Activated T-helper 1 cell treated with Interleukin-2 at 50 U/mL for 16 hours (primary cell): ENCODE measurements at places on chromosomes 3 and 15.

- no peak for DNase-seq
Observed at GRCh38 chr15:38201714-38202113, 50.9 kb upstream of the SPRED1 start.

GRCh38 chr15:87866961-87867360, 389.6 kb downstream of the NTRK3 start:
- no peak for DNase-seq

GRCh38 chr3:138653567-138653966, 45.0 kb downstream of the FAIM start:
- DNase-seq, result no peak

DNA sequence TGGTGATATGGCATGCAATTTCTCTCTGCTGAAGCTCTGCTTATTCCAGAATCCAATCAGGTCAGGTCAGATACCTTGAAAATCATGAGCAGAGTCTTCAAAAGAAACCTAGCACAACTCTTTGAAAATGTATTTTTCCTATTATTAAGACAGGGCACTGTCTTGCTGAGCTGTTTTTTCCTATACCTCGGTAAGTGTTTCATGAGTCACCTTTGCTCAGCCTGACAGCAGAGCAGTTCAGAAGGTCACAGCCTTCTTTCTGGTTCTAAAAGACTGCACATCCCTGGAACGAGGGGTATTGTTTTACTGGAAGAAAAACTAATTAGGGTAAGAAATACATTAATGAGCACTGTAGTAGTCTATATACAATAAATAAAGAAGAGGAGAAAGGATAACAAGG, 422.0 kb downstream of the SOX2 start:
- DNase-seq, result no peak

DNA sequence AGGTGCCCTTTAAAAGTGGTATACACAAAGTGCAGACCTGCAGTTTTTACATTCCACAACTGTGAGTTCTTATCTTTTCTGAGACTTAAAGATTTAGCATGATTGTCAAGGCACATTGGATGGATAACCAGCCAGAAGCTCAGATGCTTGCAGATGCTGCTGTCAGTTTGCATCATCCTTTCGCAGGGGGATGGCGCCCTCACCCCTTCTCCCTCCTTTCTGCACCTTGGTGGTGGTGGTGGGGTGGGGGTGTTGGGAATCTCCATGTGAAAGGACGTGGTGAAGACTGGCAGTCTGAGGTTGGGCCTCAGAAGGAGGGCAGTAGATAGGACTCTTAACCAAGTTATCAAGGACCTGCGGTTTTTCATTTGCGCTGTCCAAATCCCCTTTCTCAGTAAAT, 309.6 kb upstream of the SEMA6D start:
- no peak for DNase-seq

DNA sequence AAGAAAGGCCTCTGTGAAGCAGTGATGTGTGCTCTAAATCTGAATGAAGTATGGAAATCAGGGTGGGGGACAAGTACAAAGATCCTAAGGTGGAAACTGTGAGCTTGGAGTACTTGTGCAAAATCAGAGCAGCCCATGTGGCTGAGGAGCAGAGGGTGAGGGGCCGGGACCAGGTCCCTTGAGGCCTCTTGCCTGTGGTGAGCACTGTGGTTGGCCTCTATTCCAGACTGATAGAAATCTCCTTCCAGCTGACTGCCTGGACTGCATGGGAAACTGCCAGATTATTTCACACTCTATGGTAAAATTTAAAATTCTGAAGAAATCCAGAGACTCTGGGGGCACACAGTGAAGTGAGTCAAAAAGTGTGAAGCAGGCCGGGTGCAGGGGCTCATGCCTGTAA, 81.4 kb downstream of the TM4SF4 start:
- no peak for DNase-seq

DNA sequence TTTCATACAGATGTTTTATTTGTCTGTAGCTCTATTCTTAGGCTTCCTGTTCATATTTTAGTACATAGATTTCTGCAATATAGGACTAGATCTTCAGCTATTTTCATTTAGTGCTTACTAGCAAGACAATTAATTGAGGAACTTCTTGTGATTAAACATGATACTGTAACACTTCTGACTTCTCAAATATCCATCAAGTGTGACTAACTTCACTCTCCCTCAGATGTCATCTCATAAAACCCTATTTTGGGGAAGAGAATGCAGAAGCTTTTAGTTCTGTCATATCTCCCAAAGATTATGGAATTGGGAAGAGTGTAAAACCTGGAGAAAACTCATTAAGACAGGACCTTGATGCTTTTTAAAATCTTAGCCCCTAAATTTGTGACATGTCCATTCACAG, 28.6 kb upstream of the GOLIM4 start:
- DNase-seq, result no peak

GRCh38 chr3:70042641-70043040, 43.1 kb downstream of the SAMMSON start:
- DNase-seq, result no peak

- DNase-seq, result no peak
Observed at GRCh38 chr3:12663401-12663935, 449 bp downstream of the RAF1 start.

DNA sequence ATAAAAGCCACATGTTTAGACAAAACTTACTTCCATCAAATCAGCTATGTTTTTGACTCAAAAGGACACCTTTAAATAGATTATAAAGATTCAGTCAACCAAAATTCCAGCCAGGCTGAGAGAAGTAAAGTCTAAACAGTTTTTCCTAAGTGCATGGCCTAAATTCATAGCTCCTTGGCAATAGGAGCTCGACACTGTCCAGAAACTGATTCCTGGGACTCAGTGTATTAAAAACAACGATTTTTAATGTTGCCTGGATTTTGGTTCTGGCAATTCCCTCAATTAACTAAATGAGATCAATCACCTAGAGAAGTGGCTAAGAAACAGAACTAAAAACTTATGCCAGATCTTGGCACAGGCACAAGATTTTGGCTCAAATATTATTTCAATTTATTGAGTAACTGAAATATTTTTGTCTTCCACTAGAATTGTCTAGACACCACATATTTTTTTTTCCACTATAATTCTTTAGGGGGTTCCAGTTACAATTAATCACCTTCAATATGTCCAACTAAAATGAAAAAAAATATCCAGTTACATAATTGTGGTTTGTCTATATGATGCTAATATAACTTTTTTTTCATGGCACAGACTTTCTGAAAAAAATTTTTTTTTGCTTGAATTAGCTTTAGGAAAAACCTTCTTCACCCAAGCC, 135.9 kb downstream of the TFDP2 start:
- no peak for DNase-seq

DNA sequence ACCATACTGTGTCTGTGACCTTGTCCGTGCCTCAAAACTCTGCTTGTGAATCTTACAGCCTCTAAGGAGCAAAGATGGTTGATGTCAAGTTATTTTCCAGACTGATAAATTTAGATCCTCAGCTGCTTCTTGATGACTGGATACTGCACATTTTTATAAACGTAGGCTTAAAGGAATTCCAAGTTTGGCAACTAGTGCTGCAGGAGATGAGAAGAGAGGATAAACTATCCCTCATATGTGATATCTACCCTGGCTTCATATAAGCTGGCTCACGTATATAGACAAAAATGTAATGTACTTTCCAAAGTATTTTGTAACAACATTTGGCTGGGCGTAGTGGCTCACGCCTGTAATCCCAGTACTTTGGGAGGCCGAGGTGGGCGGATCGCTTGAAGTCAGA, 89.6 kb downstream of the GMPS start:
- DNase-seq, result no peak

DNA sequence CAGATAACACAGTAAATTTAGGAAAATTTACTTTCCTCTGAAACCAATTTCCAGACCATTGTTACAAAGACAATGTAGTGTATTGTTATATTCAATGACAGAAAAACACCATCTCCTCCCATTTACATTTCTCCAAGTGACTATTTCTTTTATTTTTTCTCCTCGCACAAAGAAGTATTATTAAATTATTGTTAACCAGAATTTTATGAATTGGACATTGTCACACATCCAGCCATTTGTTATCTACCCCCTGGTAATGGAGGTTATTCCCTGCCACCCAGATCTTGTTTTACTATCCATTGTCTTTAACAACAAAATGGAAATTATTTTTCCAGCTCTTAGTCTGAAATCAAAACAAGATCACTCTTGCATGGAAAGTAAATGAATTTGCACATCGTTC, 511.3 kb downstream of the FGF12 start:
- DNase-seq, result no peak

DNA sequence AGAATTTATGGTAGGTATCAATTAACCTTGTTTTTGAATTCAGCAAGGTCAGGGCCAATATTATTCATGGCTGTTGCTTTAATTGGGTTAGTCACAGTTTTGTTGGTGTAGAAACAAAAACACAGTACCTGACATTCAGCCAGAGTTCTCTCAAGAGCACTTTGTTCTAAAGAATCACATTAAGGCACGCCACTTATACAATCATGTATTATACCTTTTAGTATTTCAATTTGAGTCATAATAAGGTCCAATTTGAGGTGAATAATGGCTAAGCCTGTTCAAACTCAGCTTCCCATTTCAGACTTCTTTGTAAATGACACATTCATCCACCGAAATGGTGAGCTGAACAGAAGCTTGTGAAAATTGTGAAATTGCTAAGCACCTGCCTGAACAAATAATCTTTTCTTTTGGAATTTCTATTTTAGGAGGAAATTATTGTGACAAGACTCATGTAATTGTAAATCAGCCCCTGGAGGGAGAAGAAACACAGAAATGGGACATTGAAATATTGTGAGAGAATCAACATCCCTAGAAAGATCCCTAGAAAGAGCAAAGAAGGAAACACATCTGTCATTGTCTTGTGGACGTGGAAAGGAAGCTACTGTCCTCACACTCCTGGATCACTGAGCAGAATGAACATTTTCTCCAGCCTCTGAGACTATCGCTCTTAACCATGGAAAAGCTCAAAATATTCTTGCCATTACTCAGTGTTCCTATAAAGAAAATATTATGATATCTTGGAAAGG, 29.3 kb downstream of the RIOX2 start:
- no peak for DNase-seq

- DNase-seq, result no peak
Observed at GRCh38 chr15:52378746-52379394, 83.3 kb upstream of the MYO5C start.

DNA sequence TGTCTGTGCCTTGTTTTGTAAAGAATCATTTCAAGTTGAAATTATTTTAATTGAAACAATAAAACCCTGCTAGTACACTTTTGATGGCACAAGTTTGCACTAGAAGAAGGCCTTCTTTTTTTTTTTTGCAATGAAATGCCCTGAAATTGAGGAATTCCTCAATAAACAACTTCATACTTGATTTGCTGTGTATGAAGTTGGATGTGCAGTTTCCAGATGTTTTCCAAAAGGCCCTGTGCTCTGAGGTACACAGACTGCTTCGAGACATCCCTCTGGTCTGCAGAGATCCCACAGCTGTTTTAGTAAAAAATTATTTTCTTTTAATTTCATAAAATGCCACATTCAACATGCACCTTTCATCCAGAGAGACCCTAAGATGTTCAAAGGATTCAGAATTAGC, 48.9 kb downstream of the HES1 start:
- DNase-seq, result no peak

GRCh38 chr3:29064085-29064484, 216.8 kb upstream of the RBMS3 start:
- DNase-seq, result no peak

DNA sequence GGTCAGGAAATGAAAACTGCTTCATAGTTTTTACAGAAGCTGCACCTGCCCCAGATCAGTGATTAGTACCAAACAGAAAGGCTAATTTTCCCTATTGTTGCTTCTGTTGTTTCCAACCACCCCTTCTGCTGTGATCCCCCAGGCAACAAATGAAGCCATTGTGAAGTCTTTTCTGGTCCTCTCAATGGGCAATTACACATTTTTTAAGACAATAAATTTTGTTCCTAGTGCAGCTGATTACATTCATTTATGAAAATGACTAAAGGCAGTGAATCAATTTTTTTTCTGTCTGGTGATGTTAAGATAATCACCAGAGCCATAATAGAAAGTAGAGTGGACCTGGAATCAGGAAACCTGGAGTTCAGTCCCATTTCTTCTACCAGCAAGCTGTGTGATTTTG, 32.7 kb downstream of the GLDN start:
- DNase-seq, result no peak

DNA sequence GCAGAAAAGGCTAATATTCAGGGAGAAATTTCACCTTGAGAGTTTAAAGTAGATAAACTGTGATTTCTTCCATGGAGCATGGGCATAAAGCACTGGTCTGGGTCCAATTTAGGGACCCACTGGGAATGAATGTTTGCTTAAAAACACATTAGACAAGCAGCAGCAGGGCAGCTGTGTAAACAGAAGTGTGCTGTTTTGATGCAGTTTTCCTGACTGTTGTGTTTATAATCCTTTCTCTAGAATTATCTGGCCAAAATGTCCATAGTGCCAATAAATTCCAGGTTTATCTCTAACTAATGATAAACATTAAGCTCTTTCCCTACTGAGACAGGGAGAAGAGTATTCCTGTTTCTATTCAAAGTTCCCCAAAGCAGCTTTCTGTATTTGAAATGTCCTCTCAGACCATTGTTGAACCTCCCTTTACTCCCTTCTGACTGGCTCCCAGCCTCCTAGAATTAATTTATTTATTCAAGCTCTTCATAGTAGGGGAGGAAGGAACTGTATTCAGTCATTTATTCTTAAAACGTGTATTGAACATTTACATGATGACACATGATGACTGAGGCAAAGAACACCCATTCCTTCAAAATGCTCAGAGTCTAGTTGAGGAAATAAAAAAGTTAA, 7.0 kb upstream of the TM4SF18 start:
- no peak for DNase-seq

DNA sequence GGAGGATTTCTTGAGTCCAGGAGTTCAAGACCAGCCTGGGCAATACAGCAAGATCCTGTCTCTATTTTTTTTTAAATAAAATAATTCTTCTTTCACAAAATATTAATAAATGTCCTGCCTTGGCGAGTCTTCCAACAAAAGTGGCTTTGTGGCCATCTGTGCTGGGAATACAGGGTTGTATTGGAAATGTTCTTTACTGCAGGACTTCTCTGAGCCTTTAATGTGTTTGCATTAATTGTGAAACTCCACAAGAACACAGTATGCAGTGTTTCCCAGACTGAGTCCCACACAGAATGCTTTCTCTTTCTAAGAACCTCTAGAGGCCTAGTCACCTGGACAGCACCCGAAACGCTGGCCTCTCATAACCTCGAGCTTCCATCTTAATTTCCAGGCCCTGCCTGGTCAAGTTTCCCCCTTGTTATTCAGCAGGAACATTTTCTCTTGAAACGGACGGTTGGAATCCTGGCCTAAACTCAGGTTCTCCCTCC, 85.4 kb upstream of the ARRDC4 start:
- DNase-seq, result no peak

GRCh38 chr15:70627734-70628548, 135.4 kb downstream of the UACA start:
- no peak for DNase-seq

DNA sequence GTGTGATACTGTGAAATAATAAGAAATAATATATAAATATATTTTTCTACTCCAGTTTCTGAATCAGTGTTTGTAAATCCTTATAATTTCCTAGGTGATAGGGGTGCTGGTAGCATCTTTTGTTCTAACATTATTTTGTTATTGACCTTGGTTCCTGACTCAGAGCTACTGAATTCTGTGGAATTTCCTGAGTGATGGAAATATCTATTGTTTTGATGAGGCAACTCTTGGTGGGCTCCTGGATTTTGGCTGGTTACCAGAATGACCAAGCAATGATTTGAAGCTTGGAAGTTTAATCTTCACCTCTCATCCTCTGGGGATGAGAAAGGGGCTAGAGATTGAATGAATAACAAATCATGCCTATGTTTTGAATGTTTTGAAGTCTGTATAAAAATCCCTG, 377.3 kb downstream of the LPP start:
- no peak for DNase-seq

- no peak for DNase-seq
Observed at GRCh38 chr3:64594134-64594533, 93.7 kb downstream of the ADAMTS9 start.
